ELF-1 (cell line): ENCODE measurements at places on chromosomes 7 and 10.
A peak's percentile ranks its signal among the peaks of the same experiment; 100 is the strongest.

DNA sequence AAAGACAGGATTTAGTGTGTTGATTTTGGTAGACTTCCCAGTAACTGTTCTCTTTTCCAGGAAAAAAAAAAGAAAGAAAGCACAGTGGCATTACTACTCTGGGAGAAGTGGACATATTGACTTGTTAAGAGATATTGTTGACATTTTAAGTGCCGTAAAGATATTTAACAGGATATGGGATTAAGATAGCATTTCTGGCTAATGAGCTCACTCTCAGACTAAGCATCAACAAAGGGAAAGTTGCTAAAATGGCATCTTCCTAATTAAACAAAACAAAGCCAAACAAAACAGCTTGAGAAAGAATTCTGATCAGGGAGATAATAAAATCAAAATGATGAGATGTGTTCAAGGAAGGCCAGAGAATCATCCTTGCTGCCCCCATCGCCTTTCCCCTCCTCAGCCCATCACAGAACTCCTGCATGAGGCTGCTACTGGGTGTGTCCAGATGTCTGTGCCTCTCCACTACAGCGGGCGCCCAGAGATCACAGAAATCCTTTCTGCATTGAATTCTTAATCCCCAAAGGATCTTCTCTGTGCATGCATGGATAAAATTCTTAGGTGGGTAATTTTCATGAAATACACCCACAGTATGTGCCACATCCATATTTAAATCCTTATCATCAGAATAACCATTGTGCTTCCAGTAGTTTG is 270.5 kb downstream of the POU6F2 start:
- DNase-seq: peak; percentile 30

GRCh38 chr10:80718024-80718423 is 180.3 kb downstream of the SH2D4B start:
- no peak for DNase-seq

DNA sequence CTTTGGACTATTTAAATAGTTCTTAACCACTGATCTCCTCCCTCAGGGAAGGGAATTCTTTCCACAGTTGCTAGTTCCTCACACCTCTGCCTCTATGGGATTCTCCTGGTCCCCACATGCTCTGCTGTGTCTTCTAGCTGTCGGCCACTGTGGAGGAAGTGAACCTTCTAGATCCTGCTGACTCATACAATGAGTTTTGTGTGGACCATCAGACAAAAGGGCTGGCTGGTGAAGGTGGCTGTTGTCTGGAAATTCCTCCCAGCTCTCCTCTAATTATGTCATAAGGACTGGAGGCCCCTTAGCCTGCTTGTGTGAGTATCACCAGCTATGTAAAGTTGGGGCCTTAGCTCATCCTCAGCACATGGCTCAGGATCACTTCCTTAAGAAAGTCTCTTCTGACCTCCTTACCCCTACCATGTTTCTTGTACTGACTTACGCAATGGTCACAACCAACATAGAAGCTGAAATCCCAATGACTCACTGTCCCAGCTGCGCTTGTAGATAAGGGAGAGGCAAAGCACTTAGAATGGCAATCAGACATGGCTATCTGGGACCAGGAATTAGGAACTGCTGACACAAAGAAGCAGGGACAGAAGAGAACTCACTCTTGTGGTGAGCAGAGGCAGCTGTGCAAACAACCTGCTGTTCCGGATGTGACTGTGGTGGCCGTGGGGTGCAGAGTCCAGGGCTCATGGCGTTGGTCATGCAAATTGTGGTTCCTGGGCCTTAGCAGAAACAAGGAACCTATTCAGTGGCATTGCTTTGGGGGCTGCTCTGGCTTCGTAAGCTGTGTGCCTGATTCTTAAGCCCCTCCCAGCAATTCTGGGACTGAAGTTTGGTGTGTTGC is 2.5 kb upstream of the MACC1 start:
- DNase-seq: peak; percentile 62

GRCh38 chr7:44967571-44968446 is 11.0 kb downstream of the MYO1G start:
- peak; percentile 66 for DNase-seq

GRCh38 chr7:83819911-83820310 is 171.0 kb upstream of the SEMA3E start:
- peak; percentile 22 for DNase-seq

GRCh38 chr10:118330295-118331076 is 11.6 kb downstream of the FAM204A start:
- no peak for DNase-seq

- DNase-seq: peak; percentile 77
Observed at GRCh38 chr10:329361-330099, 194.3 kb downstream of the ZMYND11 start.

DNA sequence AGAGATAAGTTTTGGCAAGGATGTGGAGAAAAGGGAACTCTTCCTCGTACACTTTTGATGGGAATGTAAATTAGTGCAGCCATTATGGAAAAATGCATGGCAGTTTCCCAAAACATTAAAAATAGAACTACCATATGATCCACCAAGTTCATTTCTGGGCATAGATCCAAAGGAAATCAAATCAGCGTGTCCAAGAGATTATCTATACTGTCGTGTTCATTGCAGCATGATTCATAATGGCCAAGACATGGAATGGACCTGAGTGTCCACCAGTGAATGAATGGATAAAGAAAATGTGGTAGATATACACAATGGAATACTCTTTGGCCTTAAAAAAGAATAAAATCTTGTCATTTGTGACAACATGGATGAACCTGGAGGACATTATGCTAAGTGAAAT is 70.3 kb upstream of the RSU1 start:
- DNase-seq: no peak

GRCh38 chr7:80622541-80622940 is 15.9 kb upstream of the CD36 start:
- no peak for DNase-seq

GRCh38 chr10:82463614-82464013 is 588.6 kb downstream of the NRG3 start:
- no peak for DNase-seq

GRCh38 chr7:82109288-82109687 is 334.3 kb downstream of the CACNA2D1 start:
- DNase-seq: no peak

DNA sequence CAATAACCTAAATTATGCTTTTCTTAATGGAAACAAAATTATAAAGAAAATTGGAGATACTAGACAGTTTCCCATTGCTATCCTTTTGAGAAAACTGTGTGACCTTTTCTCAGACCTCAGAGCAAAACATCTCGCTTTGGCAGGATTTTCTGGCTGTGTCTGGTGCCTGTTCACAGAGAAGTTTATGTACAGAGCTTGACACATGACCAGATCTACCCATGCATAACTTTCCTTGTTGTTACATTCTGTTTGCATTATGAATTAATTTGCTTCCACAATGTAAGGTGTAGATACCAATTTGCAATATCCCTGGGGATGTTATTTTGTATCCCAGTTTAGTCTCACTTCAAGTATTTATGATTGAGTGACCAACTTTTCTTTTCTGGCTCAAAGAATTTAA is 565.0 kb downstream of the XPNPEP1 start:
- no peak for DNase-seq

GRCh38 chr7:2698581-2699288 is 10.7 kb downstream of the AMZ1 start:
- no peak for DNase-seq

DNA sequence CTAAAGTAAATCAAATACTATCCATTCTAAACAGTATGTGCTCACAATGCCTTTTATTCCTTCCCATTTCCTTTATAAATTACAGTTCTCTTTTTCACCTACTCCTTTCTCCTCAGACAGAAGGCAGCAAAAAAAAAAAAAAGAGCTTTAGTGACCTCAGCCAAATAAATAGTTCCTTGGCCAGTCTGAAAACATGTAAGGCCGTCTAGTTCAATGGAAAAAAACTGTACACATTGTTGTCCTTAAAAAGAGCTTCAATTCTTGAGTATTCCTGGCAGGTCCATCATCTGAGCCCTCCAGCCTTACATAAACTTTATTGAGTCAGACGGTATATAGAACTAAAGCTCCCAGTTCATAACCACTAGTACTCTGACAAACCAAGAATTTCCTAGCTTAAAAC is 185.4 kb downstream of the CACNA2D1 start:
- DNase-seq: no peak

DNA sequence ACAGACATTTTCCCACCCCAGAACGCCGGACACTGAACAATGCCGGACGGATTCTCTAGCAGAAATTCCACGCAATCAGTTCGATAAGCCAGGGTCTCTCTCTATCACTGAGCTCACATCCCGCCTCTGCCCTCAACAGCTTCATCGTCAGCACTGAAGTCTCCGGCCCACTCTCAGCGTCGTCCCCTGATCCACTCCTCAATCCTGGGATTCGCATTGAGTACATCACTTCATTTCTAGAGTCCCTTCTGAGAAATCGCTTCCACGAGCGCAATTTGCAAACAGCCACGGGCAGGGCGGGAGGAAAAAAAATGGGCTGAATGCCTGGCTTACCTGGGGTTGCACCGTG is 365 bp downstream of the YME1L1 start:
- DNase-seq: no peak

- DNase-seq: no peak
Observed at GRCh38 chr10:124955868-124956267, 13.9 kb downstream of the ZRANB1 start.

- no peak for DNase-seq
Observed at GRCh38 chr7:1378610-1379601, 80.4 kb downstream of the MICALL2 start.

- no peak for DNase-seq
Observed at GRCh38 chr7:37408291-37409228, 40.1 kb downstream of the ELMO1 start.

- no peak for DNase-seq
Observed at GRCh38 chr7:8629504-8629903, 196.1 kb downstream of the NXPH1 start.

GRCh38 chr7:155576416-155576815 is 30.1 kb upstream of the CNPY1 start:
- no peak for DNase-seq

GRCh38 chr10:72735288-72735936 is 43.5 kb downstream of the MCU start:
- DNase-seq: no peak

GRCh38 chr7:50855526-50855925 is 72.8 kb upstream of the GRB10 start:
- DNase-seq: no peak

GRCh38 chr7:4074407-4074806 is 607.7 kb upstream of the FOXK1 start:
- DNase-seq: no peak

- peak; percentile 67 for DNase-seq
Observed at GRCh38 chr10:34906067-34906965, 91.2 kb upstream of the PARD3 start.

- no peak for DNase-seq
Observed at GRCh38 chr7:141665208-141666035, 36.5 kb downstream of the DENND11 start.

GRCh38 chr7:3682028-3682710 is 381.1 kb downstream of the SDK1 start:
- no peak for DNase-seq

DNA sequence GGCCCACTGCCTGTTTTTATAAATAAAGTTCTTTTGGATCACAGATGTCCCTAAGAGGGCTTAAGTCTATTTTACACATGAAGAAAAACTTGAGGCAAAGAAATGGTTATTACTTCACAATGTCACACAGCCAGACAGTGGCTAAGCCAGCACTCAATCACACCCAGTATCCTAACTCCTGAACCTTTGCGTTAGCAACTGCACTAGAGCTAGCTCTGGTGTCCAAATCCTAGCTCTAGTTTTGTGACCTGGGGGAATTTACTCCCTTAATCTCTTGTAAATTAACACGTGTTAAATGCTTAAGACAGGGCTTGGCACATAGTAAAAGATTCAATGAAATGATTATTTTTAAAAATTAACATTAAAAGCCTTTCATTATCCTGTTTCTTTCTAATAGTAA is 49.0 kb upstream of the TPK1 start:
- DNase-seq: peak; percentile 7

DNA sequence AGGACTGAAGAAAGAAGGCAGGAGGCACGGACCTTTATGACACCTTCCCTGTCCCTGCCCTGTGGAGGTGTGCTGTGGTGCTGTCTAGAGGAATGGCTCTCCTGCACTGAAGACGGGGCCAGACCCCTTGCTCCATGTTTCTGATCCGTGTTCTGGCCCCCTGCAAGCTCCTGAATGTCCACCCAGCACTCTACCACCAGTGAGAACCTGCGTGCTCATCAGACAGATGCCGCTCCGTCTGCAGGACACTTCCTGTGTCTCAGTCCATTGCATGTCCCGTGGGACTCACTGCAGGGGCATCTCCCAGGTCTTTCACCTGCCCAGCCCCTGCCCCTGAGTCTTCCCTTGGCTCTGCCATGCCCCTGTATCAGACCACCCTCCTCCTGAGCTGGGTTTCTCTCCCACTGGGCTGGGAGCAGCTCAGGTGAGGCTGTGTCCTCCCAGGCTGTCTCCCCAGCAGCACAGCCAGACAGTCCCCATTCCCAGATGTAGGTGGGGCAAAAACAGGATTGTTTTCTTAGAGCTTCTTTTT is 278.3 kb upstream of the ZNF32 start:
- DNase-seq: no peak

- DNase-seq: no peak
Observed at GRCh38 chr10:127303746-127304145, 107.4 kb upstream of the INSYN2A start.

DNA sequence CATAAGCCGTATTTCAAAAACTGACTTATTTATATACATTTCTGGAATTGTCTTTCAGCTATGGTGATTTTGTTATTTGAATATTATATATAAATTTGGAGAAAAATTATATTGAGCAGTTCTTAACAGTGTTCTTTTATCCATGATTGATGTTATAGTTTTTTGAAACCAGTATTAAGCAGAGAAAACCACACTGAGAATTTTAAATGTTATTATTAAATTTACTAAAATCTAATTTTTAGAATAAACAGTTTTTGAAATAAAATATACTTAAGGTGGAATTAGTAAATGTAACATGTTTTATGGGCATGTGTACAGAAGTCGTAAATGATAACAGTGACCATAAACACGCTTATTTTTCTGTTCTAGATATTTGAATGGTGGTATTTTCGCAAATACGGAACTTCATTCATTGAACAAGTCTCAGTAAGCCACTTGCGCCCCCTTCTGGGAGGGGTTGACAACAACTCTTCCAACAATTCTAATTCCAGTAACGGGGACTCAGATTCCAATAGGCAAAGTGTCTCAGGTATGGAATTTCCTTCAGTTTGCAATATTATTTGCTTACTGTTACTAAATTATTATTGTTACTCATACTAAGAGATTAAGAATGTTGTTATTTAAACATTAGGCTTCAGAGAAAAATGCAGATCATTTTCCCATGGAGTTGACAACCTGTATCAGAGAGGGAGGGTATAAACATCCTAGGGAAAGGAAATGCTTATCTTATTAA is 166.1 kb downstream of the ST7 start:
- peak; percentile 68 for DNase-seq

DNA sequence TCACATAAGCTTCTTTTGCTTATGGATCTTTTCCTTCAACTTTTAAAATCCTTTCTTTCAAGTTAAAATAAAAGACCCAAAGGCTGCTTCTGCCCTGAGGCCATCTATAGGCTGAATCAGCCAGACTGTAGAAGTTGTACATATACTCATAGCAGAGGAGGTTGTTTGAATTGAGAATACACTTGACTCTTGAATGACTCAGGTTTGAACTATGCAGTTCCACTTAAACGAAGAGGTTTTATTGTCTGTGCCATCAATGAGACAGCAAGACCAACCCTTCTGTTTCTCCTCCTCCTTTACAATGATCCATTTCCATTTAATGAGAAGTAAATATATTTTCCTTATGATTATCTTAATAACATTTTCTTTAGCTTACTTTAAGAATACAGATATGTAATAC is 5.8 kb downstream of the ZNF365 start:
- no peak for DNase-seq
